ENCODE measurements at places on chromosomes 7 and 10.

DNA sequence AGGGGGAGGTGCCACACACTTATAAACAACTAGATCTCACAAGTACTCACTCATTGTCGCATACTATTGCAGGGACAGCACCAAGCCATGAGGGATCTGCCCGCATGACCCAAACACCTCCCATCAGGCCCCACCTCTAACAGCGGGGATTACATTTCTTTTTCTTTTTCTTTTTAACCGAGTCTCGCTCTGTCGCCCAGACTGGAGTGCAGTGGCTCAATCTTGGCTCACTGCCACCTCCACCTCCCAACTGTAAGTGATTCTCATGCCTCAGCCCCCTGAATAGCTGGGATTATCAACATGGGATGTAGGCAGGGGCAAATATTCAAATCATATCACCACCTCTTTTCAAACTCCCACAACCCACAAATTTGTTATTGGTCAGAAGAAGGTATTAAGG is 76.7 kb downstream of the SKAP2 start:
- no peak for DNase-seq

- DNase-seq, result peak; percentile 54
These were observed 64.2 kb upstream of the SH2B2 start for GRCh38 chr7:102222445-102222844.

DNA sequence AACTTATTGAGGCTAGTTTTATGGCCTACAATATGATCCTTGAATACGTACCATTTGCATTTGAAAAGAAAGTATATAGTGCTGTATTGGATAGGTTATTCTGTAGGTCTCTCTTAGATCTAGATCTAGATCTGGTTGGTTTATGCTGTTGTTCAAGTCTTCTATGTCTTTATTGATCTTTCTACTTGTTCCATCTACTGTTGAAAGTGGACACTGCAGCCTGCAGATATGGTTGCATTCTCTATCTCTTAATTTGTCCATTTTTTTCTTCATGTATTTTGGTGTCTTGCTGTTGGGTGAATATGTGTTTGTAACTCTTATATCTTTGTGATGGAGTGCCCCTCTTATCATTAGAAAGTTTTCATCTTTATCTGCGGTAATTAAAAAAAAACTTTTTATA is 139.4 kb upstream of the PCDH15 start:
- DNase-seq, result no peak

GRCh38 chr10:47076949-47077361 is 165.7 kb downstream of the PTPN20 start:
- DNase-seq, result peak; percentile 71

GRCh38 chr10:106917452-106918055 is 247.0 kb downstream of the SORCS1 start:
- DNase-seq, result no peak

DNA sequence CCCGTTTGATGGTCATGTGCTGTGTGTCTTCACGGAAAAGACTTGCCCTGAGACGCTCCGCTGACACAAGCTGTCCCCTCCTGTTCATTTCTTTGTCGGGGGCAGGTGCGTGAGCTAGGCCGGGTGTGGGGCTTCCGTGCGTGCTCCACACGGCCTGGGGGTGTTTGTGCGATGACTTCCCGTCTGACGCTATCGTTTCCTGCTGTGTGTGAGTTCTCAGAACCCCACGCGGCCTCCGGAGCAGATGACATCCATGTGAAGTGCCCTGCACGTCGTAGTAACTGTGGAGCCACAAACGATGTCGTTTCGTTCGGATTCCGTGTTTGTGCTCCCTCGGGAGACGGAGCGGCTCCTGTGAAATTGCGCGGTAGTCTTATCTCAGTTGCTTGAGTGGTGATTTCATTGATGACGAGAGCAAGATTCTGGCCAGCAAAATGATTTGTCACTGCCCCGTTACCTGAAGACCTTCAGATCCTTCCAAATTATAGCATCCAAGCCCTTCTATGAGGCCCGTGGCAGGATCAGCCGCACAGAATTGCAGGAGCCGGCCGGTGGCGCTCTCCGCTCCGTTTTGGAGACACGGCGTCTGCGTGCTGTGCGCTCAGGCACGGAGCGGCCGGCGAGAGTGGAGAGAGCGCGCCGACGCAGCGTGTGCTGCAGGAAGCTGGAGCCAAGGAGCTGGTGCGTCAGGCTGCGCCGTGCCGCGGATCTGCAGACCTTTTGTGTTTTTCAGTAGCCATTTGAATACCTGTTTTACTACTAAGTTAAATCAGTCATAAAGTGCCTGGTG is 94.9 kb downstream of the NKX6-2 start:
- DNase-seq, result no peak

GRCh38 chr10:3539696-3540383 is 245.2 kb downstream of the KLF6 start:
- no peak for DNase-seq

GRCh38 chr7:78448911-78449310 is 650.3 kb downstream of the PHTF2 start:
- DNase-seq, result no peak

- no peak for DNase-seq
These were observed 13.2 kb upstream of the GDF10 start for GRCh38 chr10:47286591-47287315.

DNA sequence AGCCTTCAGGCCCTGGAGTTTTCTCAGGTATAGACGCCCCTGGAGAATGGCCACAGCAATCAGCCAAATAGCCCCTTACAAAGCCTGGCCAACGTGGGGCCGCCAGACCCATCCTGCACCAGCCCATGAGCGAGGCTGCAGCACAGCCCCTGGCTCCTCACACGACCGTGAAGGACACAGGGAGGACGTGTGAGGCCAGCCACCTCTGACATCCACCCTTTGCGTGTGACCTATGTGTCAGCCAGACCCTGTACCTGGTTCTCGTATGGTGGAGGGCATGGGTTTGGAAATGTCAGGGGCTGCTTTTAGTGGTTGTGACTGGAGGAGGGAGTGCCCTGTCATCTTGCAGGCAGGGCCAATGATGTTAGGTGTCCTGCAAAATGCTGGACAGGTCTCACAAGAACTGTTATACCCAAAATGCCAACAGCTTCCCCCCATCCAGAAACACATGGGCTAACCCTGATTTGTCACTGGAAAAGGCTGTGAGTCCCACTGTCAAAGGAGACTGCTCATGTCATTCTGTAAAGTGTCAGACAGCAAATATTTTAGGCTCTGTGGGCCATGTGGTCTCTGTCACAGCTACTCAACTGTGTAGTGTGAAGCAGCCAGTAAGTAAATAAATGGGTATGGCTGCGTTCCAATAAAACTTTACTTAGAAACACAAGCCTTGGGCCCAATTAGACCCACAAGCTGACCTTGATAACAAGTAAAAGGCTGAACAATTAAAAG is 30.0 kb downstream of the NOD1 start:
- no peak for DNase-seq

- peak; percentile 83 for DNase-seq
These were observed 177.7 kb upstream of the ADO start for GRCh38 chr10:62626817-62627216.

GRCh38 chr7:40220421-40220911 is 85.7 kb downstream of the SUGCT start:
- peak; percentile 78 for DNase-seq

GRCh38 chr7:36802459-36803135 is 78.3 kb upstream of the AOAH start:
- no peak for DNase-seq

DNA sequence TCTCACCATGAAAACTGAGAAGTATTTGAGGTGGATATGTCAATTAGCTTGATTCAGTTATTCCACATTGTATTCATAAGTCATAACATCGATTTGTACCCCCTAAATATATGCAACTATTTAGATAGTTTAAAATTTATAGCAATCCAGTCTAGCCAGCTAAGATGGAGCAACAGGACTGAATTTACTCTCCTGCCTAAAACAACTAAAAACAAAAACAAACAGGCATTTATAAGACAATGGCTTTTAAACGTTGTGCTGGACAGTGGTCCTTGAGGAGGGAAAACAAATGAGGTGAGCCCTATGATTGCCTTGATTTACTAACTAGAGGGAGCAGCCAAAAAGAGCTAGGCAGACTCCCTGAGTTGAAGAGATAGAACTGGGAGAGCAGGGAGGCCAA is 814 bp upstream of the GPAM start:
- DNase-seq, result no peak

GRCh38 chr10:2933071-2933470 is 134.3 kb upstream of the PFKP start:
- no peak for DNase-seq

DNA sequence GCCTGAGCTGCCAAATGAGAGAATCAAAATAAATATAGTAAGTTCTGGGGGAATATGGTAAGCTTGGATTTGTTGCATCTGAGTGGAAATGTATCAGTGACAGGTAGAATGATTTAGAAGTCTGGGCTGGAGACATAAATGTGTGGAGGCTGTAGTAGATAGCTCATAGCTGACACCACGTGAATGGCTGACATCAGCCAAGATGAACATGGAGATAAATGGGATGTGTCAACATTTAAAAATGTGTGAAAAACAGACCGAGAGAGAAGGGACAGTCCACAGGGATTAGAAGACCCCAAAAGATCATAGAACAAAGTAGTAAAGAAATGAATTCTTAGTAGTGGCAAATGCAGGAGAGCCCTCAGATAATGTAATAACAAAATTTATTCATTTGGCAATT is 40.9 kb downstream of the NAMPT start:
- peak; percentile 46 for DNase-seq

DNA sequence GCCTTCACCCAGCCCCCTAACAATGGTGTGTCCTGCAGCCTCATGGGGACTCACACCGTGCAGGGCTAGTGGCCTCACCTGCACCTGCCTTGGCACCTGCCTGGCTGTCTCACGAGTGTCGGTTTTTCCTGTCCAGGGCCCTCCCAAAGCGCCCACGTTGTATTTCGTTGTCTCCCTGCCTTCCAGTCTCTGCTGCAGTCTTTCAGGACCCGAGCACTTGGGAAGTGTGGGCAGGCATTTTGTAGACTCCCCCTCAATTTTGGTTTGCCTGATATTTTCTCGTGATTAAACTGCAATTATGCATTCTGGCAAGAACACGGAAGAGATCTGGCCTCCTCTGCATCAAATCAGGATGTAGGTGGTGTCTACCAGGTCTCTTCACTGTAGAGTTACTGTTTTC is 17.9 kb downstream of the BNIP3 start:
- no peak for DNase-seq

- no peak for DNase-seq
These were observed 584 bp upstream of the RUNDC3B start for GRCh38 chr7:87627634-87627994.

DNA sequence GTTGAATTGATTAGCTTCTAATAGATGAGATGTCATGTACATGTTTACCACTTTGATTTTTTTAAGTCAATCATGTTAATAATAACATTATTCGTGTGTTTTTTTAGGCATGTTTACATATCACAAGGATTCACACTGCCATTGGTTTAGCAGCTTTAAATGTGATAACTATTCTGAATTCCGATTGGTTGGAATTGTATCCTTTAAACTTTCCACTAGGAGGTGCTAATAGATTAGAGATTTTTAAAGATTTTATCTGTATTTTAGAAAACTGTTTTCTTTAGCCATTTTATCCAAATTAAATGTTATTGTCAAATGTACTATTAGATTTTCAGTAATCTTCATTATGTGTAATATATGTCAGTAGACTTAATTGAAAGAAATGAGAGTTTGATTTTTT is 83.2 kb downstream of the HECTD2 start:
- DNase-seq, result peak; percentile 60

- DNase-seq, result peak; percentile 25
These were observed 411.2 kb downstream of the KCNMA1 start for GRCh38 chr10:77226452-77226851.

GRCh38 chr10:85458324-85458723 is 908.3 kb downstream of the GRID1 start:
- no peak for DNase-seq

GRCh38 chr10:124594240-124594639 is 132.6 kb downstream of the LHPP start:
- no peak for DNase-seq

DNA sequence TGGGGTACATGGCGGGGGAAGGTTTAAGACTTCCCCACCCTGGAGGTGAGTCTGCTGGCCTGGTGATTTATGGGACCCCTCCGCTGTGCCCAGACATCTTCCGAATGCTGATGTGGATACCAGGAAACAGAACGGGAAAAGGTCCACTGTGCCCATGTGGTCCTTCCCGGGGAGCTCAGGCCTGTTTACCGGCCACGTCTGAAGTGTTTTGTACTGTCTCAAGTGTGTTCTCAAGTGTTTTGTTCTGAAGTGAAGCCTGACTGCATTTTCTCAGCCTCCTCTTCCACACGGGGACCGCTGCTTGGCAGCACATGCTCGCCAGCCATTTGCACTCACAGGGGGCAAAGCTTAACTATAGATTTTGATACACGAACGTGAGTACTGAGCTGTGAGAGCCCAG is 127.2 kb downstream of the TEX36 start:
- no peak for DNase-seq

GRCh38 chr10:119190954-119191785 is 12.6 kb upstream of the PRDX3 start:
- no peak for DNase-seq
